ENCODE measurements at places on chromosomes 1 and 21.

- no peak for DNase-seq
Observed at GRCh38 chr1:36982709-36983108, 51.6 kb downstream of the GRIK3 start.

DNA sequence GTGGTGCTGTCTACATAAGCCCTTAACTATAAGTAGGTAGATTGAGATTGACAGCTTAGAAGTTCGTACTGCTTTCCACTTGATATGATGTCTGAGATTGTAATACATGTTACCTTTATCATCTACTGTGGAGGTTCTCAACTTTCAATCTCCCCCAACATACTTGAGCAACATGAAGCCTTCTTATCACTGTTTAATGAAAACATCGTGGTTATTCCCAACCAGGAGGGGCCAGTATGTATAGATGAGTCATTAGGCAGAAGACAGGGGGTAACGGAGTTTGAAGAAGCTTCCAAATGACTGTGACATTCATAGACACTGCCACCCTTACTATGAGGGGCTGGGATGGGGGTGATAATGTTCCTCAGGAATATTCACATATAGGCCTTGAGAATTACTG is 36.0 kb downstream of the CENPF start:
- DNase-seq: no peak

GRCh38 chr21:21002153-21002552 is 3.9 kb downstream of the NCAM2 start:
- no peak for DNase-seq

GRCh38 chr1:234958706-234959657 is 169.7 kb downstream of the TOMM20 start:
- DNase-seq: no peak

DNA sequence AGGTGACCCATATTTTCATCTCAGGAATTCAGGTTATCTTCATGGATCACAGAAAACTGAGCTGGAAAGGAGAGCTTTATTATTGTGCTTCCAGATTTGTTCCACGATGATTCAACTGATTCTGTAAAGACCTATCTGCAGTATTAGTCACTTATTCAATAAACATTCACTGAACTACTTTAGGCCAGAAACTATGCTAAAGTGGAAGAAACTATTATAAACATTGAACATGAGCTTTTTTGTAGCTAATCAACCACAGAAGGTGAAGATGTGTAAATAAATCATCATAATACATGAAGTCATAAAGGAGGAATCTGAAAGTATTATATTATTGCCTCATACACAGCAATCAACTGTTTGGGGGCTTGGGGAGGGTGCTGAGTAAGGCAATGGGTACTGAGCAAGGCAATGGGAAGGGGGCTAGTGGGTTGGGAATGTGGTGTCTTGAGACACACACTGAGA is 30.6 kb upstream of the EXO1 start:
- no peak for DNase-seq

GRCh38 chr21:29343519-29343918 is 44.8 kb downstream of the BACH1 start:
- no peak for DNase-seq

DNA sequence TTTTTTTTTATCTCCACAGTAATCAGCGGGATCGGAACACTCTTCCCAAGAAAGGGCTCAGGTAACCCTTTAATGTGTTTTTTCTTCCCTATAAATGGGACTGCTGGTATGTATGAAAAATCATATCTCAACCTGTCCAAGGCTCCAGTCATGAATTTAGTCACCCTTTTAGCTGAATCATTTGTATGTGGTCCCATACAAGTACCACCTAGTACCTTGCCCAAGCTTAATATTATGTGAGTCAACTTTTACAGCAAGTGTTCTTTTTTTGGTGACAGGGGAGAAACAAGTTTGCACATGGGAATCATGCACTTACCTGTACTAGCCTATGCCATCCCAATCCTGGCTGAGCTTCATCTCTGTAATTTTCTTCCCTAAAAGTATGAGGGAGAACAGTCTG is 43.7 kb upstream of the IPO9 start:
- no peak for DNase-seq

DNA sequence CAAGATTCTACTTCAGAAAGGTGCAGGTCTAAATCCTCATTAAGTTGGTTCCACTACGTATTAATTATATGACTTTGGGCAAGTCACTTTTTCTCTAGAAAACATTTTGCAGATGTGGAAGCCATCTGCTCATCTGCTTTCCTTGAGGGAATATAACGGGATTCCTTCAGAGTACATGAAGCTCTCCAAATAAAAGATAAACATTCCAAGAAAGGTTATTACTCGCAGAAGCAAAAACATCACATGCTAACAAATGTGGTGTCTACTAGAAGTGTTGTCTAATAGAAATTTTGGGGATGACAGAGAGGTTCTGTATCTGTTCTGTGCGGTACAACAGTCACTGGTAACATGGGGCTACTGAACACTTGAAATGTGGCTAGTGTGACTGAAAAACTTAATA is 60.2 kb downstream of the NIBAN1 start:
- no peak for DNase-seq

GRCh38 chr1:54551891-54552290 is 3.9 kb downstream of the ACOT11 start:
- no peak for DNase-seq

DNA sequence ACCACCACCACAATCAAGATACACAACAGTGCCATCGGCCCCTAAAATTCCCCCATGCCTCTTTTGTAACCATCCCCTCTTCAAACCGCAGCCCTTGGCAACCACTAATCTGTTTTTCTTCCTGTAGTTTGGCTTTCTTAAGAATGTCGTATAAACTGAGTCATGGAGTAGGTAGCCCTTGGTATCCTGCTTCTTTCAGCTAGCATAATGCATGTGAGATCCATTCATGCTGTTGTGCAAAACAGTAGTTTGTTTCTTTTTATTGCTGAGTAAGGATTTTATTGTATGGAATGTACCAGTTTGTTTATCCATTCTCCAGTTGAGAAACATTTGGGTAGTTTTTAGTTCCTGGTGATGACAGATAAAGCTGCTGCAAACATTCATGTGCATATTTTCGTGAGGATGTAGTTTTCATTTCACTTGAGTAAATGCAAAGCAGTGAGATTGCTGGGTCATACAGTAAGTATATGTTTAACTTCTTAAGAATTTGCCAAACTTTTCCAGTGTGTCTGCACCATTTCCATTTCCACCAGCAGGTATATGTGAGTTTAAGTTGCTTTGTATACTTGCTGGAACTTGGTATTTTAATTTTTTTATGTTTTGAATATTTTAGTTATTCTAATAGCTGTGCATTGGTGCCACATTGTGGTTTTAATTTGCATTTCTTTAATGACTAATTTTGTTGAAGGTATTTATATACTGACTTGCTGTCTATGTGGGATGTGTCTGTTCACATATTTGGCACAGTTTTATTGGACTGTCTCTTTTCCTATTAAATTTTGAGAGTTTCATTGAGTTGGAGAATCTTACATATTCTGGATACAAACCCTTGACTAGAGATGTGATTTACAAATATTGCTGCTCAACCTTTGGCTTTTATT is 148.4 kb upstream of the MAP1LC3C start:
- DNase-seq: no peak

DNA sequence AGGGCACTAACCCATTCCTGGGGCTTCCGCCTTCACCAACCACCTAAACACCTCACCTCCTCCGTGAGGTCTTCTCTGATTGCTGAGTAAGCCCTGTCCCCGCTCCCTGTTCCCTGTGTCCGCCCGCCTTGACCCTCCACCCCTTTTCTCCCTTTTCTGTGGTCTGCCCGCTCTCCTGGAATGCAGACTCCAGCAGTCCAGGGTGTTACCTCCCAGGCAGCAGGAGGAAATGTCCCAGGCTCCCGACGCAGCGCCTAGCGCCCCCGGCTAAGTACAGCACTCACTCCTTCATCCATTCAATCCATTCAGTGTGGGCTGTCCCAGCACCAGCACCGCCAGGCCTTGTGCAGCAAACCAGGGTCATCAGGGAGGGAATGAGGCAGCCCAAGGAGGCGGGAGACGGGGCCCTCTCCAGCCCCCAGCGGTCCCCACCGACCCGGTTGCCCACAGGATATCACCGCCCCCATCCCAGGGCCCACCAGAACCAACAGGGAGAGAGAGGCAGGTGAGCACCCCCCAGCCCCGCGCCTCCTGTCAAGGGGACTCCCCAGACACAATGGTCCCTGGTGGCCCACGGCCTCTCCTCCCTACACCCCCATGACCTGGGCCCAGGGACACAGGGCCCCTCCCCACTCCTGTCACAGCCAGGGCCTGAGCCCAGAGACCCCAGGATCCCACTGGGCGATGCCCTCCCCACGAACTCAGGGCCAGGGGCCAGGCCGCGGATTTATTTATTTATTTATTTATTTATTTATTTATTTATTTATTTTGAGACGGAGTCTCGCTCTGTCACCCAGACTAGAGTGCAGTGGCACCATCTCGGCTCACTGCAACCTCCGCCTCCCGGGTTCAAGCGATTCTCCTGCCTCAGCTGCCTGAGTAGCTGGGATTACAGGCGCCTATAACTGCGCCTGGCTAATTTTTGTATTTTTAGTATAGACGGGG is 10.2 kb downstream of the TNFRSF14 start:
- DNase-seq: no peak

DNA sequence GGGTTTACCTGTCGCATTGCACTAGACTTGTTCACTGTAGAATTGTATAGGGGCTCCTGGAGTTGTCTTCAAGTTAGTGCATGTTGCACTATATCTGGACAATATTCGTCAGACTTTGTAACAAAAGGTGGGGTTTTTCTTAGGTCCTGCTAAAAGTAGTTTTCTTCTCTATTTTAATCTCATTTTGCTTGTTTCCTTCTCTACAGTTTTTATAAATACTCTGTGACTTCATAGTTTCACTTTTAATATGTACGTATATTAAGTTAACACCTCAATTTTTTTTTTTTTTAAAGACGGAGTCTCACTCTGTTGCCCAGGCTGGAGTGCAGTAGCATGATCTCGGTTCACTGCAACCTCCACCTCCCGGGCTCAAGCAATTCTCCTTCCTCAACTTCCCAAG is 26.5 kb upstream of the MRPS6 start:
- DNase-seq: no peak

- DNase-seq: no peak
Observed at GRCh38 chr1:103107741-103108375, 464 bp downstream of the COL11A1 start.

- no peak for DNase-seq
Observed at GRCh38 chr1:50970509-50970887, 453 bp downstream of the CDKN2C start.

GRCh38 chr21:38925923-38926322 is 120.2 kb downstream of the ETS2 start:
- DNase-seq: no peak

GRCh38 chr1:59356627-59357026 is 59.7 kb downstream of the FGGY start:
- no peak for DNase-seq

- DNase-seq: no peak
Observed at GRCh38 chr1:55035904-55036303, 3.4 kb upstream of the PCSK9 start.

DNA sequence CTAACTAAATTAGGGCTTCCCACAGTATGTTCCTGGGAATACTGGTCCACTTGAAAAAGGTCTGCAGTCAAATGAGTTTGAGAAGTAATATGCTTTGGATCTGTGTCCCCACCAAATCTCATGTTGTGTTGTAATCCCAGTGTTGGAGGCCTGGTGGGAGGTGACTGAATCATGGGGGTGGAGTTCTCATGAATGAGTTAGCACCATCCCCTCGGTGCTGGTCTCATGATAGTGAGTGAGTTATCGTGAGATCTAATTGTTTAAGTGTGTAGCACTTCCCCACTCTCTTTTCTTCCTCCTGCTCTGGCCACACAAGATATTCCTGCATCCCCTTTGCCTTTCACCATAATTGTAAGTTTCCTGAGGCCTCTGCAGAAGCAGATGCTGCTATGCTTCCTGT is 16.9 kb upstream of the DMRTB1 start:
- DNase-seq: no peak

GRCh38 chr1:149986486-149987296 is 23.8 kb downstream of the OTUD7B start:
- DNase-seq: no peak

- no peak for DNase-seq
Observed at GRCh38 chr1:94734963-94735901, 84.9 kb upstream of the SLC44A3 start.

DNA sequence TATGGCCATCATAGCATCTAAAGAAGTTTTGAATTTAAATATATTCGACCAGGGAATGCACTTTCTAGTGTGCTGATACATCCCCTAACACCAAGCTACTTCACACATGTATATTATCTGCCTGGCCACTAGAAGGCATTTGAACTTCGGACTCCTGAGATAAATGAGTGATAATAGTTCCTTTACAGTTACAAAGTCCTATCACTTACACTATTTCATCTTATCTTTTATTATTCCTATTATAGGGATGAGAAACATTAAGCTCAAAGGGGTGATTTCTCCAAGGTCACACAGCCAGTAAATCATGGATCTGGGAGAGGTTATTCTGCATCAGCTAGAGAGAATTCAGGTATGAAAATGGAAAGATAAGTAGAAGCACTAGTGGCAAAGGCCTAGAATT is 40.3 kb downstream of the GPATCH2 start:
- no peak for DNase-seq

DNA sequence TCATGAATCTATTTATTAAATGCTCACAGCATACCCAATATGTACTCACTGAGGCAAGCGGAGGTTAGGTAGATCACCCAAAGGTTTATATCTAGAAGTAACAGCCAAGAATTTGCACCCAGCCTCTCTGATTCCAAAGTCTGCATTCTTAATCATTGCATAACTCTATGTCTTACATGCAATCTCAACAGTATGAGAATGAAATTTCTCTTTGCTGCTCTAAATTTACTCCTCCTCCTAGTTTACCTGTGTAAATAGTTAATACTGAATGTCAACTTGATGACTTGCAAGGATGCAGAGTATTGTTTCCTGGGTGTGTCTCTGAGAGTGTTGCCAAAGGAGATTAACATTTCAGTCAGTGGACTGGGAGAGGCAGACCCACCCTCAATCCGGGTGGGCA is 840.6 kb downstream of the BRINP3 start:
- DNase-seq: no peak

DNA sequence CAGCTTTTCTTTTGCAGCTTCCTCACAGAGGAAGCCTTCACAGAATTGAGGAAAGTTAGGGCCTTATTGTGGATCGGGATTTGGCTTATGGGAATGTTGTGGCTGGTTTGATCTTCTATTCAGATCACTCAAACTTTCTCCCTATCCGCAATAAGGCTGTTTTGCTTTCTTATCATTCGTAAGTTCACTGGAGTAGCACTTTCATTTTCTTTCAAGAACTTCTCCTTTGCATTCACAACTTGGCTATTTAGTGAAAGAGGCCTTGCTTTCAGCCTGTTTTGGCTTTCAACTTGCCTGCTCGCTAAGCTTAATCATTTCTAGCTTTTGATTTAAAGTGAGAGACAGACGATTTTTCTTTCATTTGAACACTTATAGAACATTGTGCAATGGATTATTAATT is 181.9 kb upstream of the B3GALT2 start:
- no peak for DNase-seq

GRCh38 chr1:209318181-209319056 is 265.1 kb upstream of the CAMK1G start:
- DNase-seq: no peak

DNA sequence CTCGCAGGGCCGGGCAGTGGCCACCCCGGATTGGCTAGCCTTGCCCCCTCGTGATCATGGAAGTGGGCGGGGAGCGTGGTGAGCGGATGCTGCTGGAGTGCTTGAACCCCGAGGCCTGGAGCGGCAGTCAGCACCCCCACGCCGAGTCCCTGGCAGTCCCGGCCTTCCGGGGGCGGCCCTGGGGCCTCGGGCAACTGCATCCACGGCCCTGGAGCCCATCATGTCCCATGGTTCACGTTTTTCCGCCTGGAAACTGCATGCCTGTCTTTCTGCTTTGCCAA is 45.6 kb downstream of the CDC7 start:
- no peak for DNase-seq

- no peak for DNase-seq
Observed at GRCh38 chr1:1050577-1051052, 23.5 kb downstream of the RNF223 start.

Measured in NCI-H1436 treated with DMSO at 0.1 percent for 48 hours (cell line).